ENCODE measurements at places on chromosomes 7 and 10.
A peak's percentile ranks its signal among the peaks of the same experiment; 100 is the strongest.

DNA sequence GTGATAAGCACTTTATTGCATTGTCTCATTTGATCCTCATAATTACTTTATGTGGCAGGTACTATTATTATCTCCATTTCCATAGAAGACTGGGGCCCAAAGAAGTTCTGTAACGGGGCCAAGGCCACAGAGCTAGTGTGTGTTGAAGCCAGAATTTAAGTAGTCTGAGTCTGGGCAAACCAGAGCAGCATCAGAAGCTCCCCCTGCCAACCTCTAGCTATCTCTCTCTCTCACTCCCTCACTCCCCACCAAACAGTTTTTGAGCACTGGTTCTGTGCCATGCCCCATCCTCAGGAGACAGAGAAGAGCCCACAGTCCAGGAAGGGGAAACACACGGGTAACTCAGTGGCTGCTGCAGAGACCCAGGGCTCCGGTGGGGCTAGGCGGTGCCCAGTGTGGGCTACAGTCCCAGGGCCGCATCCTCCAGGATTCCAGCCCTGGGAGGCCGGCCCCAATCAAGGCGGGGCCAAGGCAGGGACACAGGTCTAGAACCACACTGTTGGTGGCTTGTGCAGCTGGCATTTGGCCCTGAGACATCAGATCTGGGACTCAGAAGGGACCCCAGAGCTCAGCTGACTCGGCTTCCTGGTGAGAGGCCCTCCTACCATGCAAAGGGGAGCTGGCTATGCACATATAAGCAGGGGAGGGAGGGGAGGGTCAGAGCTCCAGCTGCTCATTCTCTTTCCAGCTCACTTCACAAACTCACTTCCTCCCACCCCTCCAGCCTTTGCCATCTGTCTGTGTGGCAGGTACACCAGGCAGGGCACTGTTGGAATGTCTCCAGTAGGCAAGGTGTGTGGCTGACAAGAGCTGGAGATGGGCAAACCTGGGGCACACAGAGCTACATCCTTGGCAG, 34.4 kb downstream of the COL13A1 start:
- DNase-seq: no peak

DNA sequence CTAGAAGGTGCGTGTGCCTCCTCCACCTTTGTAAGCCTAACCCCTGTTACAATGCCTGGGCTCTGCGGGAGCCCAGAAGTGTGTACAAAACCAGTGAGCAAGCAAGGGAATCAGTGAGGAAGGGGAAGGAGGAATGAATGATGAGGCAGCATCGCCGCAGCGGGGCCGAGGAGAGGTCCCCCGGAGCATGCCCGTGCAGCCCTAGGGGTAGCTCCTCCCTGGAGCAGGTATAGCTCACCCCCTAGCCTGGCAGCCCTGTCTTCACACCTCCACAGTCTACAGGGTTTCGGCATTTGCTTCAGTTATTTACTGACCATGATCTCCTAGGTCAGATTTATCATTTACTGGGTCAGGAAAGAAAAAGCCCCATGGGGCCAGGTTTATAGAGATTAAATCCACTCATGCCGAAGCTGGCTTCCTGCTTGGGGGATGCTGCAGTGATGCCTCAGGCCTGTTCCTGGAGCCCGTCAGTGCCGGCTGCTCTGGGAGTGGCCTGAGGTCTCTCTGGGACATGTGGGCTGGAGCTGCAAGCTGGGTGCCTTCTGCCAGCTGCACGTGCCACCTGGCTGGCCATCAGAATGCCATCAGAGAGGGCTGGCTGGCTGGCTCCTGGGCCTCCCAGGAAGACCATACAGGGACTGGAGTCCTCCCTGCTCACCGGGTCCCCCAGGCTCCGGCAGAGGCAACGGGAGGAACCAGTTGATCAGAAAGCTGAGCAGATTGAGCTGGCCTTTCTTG, 138.9 kb downstream of the GRK5 start:
- no peak for DNase-seq

DNA sequence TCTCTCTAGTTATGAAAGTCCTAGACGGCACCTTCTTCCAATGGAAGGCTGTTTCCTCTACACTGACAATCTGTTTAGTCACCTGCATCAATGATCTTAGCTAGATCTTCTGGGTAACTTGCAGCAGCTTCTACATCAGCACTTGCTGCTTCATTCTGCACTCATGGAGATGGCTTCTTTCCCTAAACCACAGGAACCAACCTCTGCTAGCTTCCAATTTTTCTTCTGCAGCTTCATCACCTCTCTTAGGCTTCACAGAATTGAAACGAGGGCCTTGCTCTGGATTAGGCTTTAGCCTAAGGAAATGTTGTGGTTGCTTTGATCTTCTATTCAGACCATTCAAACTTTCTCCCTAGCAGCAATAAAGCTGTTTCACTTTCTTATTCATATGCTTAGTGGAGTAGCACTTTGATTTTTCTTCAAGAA, 24.6 kb downstream of the NAMPT start:
- DNase-seq: peak; percentile 34

DNA sequence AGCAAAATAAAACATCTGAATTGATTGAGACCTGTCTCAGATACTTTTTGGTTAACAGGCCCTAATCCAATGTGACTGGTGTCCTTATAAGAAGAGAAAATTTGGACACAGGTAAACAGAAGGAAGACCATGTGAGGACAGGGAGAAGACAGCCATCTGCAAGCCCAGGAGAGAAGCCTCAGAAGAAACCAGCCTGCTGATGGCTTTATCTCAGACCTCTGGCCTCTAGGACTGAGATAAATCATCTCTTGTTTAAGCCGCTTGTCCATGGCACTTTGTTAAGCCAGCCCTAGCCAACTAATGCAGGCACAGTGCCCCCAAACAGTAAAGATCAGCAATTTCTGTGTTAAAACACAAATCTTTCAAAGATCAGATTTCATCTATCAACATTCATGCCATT, 41.8 kb upstream of the FIGNL1 start:
- DNase-seq: no peak

GRCh38 chr10:111129363-111129762, 52.5 kb downstream of the ADRA2A start:
- DNase-seq: no peak

DNA sequence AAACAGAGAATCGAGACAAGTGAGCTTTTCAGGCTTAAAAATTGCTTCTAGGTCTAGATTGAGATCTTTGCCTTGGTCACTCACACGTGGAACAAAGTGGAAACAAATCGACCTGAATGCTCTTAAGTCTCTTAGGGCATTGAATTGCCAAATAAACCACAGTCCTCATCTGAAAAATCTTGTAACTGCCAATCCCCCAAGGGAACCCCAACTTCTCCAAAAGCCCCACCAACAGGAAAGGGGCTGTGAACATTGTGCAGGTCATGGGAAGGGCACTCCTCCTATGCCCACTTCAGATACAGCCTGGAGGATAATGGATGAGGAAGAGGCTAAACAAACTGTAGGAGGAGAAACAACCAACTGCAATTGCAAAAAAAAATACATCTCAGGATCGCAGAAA, 91.3 kb downstream of the DGKI start:
- no peak for DNase-seq

- DNase-seq: no peak
Measured at GRCh38 chr7:34655384-34655783, 2.6 kb upstream of the NPSR1 start.

- no peak for DNase-seq
Measured at GRCh38 chr7:157514746-157515145, 177.9 kb downstream of the DNAJB6 start.

DNA sequence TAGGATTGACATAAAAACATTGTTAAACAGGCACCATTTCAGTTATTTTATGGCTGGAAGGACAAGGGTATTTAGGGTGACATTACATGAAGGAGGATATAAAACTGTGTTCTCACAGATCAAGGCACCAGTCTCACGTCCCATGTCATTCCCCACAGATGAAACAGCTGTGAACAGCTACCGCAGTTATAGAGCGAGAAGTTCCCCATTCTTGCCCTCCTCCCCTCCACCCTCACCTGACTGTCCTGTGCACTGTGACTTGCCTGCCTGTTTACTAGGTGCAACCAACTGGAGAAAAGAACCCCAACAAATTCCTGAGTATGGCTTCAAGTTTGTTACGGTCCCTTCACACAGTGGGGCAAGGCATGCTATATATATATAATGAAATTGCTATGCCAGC, 141.6 kb downstream of the SND1 start:
- DNase-seq: no peak

DNA sequence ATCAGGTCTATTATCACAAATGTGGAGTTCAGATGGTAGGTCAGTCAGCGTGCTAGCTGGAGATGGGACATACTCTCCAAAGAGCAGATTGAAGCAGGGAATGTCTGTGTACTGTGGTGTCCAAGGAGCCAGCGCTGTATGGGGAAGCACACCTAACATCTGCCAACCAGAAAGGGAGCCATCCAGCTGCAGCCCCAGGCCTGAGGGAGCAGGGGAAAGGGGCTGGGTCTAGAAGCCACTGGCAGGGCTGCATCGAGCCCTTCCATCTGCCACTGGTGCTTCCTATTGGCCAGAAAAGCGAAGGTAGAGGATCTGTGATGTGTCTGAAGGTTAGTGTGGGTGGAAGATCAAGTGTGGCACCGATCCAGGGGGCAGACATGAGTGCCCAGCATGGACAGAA, 8.0 kb upstream of the RAMP3 start:
- DNase-seq: no peak

DNA sequence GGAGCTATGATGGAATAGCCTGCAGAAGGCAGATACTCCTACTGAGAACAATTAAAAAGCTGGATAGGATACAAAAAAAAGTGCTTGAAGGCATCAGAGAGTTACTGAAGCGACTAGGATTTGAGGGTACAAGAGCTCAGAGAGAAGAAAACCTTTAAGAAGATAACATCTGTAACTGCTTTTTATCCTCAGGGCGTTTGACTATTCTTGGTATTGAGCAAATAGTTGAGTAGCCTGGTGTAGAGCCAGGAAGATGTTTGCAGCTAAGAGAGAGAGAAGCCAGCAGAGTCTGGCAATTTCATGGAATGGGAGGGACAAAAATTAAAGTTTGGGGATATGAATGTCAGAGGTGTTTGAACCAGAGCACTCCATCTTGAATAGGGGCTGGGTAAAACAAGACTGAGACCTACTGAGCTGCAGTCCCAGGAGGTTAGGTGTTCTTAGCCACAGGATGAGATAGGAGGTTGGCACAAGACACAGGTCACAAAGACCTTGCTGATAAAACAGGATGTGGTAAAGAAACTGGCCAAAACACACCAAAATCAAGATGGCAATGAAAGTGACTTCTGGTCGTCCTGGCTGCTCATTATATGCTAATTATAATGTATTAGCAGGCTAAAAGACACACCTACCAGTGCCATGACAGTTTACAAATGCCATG, 428.8 kb downstream of the SH2D4B start:
- DNase-seq: no peak

GRCh38 chr10:52779541-52780390, 7.2 kb upstream of the MBL2 start:
- no peak for DNase-seq

DNA sequence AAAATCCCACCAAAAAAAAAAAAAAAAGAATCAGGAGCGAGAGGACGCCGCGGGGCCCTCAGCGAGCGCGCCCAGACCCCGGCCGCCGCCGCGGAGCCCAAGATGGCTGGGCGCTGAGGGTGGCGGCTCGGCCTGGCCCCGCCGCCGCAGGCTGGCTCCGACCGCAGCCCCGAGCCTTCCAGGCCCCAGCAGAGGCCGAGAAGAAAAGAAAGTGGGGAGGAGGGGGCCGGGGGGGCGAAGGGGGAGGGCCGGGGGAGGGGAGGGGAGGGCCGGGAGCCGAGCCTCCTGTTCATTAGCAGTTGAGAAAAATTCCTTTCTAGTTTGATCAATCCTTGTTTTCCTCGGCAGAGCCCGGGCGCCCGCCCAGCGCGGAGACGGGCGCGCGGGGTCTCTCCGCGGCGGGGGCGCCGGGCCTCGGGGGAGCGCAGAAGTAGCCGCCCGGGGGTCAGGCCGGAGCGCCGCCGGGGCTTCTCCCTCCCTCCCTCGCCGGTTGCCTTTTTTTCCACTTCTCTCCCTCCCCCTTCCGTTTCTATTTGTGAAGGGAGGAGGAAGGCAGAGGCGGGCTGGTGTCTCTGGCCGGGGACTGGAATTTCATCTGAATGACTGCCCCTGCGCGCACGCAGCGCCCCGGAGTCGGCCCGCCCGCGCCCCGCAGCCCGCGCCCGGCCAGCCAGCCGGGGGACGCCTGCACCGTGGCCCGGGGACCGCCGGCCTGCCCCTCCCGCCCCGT, 778 bp upstream of the TRIM8 start:
- DNase-seq: peak; percentile 76

DNA sequence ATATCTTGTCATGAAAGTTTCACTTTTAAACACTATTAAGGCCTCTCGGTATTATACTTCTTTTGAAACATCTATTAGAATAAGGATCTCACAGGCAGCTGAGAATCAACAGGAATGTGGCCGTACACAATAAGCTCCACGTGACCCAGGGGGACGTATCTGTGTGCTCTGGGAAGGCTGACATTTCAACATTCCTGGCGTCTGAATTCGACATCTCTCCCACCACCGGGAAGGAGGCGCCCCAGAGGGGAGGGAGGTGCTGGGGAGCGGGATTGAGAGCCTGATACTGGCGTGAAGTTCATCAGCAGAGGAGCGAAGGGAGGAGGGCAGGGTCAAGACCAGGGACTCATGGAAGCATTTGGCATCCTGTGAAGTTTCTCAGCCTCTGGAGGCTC, 401.3 kb downstream of the DNAJB6 start:
- DNase-seq: no peak

DNA sequence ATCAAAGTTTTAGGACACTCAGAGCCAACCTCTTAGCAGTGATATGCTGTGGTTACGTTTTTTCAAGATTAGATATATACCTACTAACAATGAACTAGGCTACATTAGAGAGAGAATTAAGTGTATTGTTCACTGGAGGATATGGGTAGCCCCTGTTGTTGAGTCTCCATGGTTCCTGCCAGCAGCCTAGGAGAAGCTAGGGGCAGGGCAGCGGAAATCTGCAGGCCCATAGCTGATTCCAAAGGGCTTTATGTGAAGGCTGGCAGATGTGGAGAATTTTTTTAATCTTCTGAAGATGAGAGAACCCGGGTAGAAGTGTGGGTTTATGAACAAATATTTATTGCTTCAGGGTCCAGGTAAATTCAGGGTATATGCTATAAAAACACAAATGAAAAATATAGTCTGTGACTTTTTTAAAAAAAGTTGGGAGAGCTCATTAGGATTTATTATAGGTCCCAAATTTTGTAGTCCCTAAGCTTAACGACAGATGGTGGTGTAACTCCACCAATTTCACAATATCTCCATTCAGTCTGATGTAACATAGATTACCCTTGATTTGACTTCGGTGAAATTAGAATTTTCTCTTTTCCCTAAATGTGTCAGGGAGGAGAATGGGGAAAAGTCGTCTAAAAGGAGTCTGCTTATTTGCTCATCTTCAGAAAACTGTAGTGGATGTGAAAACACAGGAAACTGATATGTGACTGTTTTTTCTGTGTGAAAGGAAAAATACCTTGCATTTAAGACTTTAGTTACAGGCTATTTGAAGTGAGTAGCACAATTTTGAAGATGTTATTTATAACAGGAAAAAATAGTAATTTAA, 163.0 kb upstream of the PPP1R3A start:
- DNase-seq: peak; percentile 38

- DNase-seq: no peak
Measured at GRCh38 chr10:15043674-15044073, at the start of gene OLAH. Gene OLAH, plus strand, starts transcription at chr10:15043943. Its CDS starts 3,346 bp downstream, at chr10:15047289.

- no peak for DNase-seq
Measured at GRCh38 chr10:52946486-52946885, 173.9 kb upstream of the MBL2 start.

All from stromal cell of bone marrow (primary cell).